ENCODE measurements at places on chromosomes 12 and 14. TPM values are rescaled to one million over a fixed set of nuclear protein-coding genes. Genes with fewer than 3 reads are reported as not detected.
A peak's percentile ranks its signal among the peaks of the same experiment; 100 is the strongest.

The GRIN2B gene
- total RNA-seq, result not detected

The KCNC2 gene
- not detected for total RNA-seq

The IL22 gene
- total RNA-seq, result not detected

The RASSF9 gene
- 5.5 TPM for total RNA-seq

The SOAT2 gene
- not detected for total RNA-seq

The AMHR2 gene
- not detected for total RNA-seq

The SYNDIG1L gene
- total RNA-seq, result 0.15 TPM

The SYCP3 gene
- total RNA-seq, result not detected

DNA sequence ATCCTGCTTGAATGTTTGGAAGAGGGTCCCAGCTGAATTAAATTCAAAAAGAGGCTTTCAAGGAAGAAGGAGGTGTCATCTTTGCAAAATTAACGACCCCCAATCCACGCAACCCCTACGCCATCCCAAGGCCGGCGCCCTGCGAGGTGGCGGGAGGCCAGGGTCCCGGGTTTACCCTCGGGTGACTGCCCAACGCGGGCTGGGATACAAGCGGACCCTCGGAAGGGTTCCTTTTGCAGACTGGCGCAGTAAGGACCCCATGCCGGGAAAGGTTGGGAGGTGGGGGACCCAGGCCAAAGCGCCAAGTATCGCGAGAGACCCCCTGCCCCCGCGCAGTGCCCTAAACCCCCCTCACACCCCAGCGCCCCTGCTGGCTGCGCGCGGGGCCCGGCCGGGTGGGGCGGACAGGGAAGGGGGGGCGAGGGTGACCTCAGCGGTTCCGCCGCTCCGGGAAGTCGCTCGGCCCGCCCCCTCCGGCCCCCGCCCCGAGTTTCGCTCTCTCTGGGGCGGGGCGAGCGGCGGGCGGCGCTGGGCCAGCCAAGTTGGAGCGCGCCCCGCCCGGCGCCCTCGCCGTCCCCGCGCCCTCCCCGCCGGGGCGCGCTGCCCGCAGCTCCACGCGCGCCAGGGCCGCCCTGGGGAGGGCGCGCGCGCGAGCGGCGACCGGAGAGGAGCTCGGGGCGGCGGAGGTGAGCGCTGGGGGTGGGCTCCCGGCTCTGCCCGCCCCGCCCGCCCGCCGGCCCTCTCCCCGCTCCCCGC is 708 bp upstream of the ZBTB42 start:
- peak; percentile 90 for DNase-seq

DNA sequence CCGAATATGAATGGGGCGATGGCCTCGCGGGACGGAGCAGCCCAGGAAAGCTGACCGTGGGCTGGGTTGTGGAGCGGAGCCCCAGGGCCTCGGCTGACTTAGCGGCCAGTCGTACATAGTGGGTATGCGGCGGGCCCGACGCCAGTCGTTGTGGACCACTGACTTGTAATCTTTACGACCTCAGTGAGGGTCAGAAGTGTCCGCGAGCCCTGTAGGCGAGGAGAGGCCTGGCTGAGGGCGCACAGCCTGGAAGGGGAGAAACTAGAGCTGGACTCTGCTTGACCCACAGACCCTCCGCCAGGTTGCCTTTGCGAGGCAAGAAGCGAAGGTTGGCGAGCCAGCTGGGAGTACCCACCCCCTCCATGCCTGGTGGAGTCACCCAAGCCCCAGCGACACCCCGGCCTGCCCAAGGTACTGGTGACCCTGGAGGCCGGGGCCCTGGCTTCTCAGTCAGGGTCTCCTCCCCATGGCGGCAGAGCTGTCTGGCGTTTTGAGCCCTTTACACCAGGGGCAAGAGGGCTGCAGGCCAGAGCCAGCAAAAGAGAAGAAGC is 15.6 kb upstream of the DYNC1H1 start:
- no peak for DNase-seq

GRCh38 chr14:75342762-75343599 is 64.4 kb downstream of the FOS start:
- no peak for DNase-seq

DNA sequence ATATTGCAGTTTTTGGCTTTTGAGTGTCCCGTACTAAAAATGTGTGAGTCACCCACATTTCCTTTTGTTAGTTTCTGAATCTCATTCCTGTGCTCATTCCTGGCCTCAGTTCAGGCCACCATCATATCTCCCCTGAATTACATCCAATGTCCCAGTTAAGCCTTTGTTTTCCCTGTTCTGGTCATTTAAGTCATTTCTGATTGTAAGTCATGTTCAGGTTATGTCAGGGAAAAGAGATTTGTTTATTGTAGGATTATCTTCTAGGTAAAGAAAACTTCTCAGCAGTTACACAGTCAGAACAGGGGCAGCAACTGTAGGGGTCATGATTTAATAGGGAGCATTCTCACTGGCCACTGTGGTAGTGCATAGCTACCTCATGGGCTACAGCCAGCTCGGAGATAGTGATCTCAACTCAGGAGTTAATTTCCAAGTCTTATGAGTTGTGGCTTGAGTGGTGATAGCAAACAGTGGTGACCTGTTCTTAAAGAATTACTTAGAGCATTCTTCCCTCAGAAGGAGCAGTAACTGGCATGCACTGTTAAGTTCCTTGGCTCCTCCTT is 6.7 kb downstream of the DDX47 start:
- no peak for DNase-seq

GRCh38 chr12:14638066-14638465 is 58.3 kb downstream of the GUCY2C start:
- DNase-seq, result no peak

DNA sequence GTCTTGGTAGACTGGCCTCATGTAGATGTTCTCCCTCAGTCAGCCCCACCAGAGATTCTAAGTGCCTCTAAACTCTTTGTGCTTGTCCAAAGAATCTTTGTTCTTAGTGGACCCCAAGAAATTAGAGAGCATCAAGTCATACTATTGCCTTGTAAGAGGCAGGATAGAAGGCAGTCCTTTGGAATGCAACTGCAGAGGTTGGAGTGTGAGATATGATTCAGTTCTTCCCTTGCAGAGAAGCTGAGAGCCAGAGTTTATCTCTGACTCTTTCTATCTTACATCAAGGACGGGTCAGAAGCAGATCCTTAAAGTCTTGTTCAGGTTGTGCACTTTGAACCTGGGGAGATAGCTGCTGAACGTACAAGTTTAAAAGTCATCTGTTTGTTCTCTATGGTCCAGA is 21.1 kb downstream of the TMX1 start:
- no peak for DNase-seq

GRCh38 chr12:119385659-119386058 is 51.1 kb downstream of the CCDC60 start:
- DNase-seq, result no peak

GRCh38 chr12:109880938-109881337 is 597 bp upstream of the GLTP start:
- no peak for DNase-seq

Data from heart right ventricle (tissue), 16 donors.